ENCODE measurements at places on chromosomes 2 and 18.
A peak's percentile ranks its signal among the peaks of the same experiment; 100 is the strongest.

DNA sequence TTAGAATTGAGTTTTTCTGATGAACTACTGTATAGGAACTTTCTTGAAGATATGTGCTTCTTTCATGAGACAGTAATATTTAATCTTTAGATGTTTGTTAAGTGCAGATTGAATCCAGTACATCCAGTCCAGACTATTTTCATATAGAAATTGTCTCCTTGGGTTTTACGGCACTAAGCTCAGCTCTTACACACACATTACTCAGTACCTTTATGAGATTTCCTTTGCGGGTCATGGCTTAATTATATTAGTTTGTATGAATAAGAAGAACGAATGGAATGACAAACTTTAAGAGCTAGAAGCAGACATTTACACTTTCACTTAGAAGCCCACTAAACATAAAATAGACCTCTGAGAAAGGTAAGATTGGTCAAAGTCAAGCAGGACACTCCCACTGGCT, 223.3 kb upstream of the THUMPD2 start:
- DNase-seq: no peak

DNA sequence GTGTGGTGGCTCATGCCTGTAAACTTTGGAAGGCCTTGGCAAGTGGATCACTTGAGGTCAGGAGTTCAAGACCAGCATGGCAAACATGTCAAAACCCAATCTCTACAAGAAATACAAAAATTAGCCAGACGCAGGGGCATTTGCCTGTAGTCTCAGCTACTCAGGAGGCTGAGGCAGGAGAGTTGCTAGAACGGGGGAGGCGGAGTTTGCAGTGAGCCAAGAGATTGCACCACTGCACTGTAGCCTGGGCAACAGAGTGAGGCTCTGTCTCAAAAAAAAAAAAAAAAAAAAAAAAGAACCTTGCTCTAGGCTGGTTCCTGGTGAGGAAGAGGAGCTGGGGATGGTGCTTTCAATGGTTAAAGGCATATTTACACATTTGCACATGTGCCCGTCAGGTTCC, 129.4 kb downstream of the LYPD6B start:
- no peak for DNase-seq

GRCh38 chr2:208025037-208025813, at the start of gene PLEKHM3:
Gene PLEKHM3 (minus strand): TSS chr2:208025527. CDS start chr2:208001639, 23,888 bp downstream.
- peak; percentile 64 for DNase-seq

DNA sequence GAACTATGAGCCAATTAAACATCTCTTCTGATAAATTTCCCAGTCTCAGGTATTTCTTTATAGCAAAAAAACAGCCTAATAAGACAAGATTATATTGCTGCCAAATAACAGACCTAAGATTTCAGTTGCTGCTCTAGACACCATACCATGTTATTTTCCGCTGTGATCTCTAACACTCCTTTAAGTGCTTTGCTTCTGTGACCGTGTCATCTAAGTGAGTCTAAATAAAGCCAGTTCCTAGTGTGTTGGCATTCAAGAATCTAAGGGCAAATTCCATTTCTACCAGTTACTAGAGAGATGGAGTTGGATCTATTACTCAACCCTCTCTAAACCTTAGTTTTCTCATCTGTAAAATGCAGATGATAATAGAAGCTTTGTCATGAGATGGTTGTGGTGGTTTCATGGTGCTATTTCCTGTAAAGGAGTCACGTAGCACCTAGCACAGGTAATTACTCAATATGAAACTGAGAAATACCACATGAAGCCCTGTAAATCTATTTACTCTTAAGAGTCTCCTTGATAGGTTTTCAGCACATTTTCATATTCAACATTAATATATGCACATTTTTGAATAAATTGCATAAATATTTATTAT, 40.5 kb downstream of the SPHKAP start:
- no peak for DNase-seq

GRCh38 chr2:71886241-71886640, 261.4 kb downstream of the CYP26B1 start:
- no peak for DNase-seq

- no peak for DNase-seq
Measured at GRCh38 chr2:16578081-16578480, 87.6 kb downstream of the CYRIA start.

DNA sequence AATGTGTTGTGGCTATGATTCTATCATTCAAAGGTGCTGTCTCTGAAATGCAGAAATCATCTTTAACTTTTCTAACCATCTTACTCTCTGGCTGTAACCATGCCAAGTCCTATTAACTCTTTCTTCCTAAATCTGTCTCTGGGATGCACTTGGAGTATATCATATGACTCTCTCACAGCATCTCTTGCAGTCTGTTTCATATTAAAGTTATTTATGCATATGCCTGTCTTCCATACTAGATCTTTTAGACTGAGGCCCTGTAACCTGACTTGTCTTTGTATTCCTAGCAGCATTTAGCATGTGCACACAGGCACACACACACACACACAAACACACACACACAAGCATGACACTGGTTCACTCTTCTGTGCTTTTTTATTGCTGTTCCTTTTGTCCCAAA, 320.6 kb downstream of the ETAA1 start:
- DNase-seq: no peak

GRCh38 chr2:38619458-38620164, 16.9 kb upstream of the HNRNPLL start:
- no peak for DNase-seq

- no peak for DNase-seq
Measured at GRCh38 chr2:187126247-187127005, 277.5 kb upstream of the ZSWIM2 start.

GRCh38 chr18:78728784-78729467, 250.7 kb upstream of the SALL3 start:
- no peak for DNase-seq

- peak; percentile 59 for DNase-seq
Measured at GRCh38 chr2:70647873-70648481, 94.4 kb upstream of the TGFA start.

DNA sequence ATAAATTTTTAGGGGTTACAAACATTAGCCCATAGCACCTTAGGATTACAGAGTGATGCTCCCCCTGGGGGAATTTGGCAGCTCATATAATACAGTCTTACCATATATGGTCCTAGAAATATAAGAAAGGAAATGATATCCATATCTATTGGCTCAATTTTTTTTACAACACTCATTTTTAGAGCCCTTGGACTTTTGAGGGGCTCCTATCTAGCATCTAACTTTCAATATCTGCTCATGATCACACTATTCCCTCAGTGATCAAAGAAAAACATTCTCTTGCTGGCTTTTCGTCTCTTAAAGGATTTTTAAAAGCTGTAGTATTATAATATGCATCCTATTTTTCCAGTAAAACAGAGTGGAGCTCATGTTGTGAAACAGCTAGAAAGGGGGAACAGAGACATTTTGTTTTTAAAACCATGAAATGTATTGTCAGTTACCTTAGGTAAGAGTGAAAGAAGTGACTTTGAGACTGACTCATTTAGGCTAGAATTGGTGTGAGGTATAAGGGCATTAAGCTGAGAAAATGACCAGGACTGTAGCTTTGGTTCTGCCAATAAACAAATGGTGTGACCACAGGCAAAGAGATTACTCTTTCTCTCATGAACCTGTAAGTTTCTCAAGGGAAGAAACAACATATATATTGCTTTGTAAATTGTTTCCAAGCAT, 65.8 kb downstream of the ALPK2 start:
- no peak for DNase-seq

- DNase-seq: peak; percentile 3
Measured at GRCh38 chr18:7452331-7452730, 114.8 kb upstream of the PTPRM start.

DNA sequence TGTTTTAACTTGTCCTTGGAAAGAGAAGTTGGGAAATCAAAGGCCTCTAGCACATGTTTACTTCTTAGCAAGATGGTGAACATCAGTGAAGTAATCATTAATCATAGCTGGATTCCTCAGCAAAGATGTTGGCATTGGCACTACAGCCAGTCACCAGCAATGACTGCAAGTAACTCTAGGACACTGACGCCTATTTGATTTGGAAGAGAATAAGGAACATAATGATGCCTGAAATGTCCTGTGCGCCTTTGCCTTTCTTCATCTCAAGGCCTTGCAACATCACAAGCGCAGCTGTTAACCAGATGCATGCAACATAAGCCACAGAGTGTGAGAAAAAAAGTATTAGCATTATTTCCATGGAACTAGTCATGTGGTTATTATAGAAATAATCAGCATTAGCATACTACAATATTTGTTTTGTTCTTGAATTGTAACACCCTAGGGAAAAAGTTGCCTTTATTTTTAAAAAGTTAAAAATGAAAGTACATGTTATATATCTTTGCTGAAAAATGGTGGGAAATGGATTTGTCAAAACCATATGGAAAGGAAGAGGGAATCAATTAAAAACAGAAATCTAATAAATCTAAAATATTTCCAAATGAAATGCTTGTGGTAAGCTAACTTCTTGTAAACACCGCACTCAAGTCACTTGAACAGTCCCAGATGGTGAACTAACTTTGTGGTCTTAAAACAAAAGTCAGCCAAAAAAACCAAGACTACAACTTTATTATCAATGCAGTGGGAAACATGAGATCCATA, 55.6 kb downstream of the THADA start:
- no peak for DNase-seq

- DNase-seq: no peak
Measured at GRCh38 chr2:158904627-158905177, 63.7 kb upstream of the TANC1 start.

DNA sequence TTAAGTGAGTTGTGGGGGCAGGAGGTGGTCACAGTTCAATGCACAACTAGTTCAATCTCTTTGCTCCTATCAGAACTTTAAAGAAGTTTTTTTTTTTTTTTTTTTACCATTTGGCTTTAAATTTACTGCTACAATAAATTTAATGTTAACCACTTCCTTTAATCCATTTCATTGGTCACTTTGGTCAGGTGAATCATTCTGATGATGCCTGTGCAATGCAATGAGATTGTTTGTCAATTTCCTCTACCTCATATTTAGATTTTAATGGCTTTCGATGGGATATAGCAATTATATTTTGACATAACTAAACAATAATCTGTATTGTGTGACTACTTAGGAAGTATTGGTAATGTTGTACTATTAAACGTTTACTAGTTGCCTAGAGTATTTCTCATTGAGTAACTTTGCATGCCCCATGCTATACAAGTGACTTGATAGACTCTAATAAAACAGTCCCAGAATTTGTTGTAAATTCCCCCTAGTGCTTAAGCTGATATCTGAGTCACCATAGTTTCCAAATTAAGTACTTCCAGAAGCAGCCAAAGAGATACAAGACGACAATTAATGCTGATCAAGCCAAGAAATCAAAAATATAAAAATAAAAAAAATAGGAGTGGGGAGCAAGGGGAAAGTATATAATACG, 52.9 kb upstream of the SERPINB2 start:
- no peak for DNase-seq
